NT2/D1 (cell line): ENCODE measurements at places on chromosomes 13 and 19.

DNA sequence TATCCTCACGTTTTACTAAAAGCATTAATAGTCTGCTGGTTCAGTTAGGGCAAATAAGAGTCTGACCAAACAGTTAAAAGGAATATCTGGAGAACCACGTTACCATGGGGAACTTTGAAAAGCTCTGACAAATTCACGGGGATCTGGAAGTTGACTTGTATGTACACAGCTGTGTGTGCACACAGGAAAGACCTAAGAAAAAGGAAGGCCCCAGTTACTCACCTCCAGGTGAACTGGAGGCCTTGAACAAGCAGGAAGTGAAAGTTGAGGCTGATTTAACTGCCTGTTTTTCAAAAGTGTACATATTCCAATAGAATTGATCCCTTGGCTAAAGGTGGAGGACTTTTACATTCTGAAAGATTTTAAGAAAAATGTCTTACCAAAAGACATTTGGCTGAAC, 1891.6 kb upstream of the PCDH20 start:
- DNase-seq: no peak

DNA sequence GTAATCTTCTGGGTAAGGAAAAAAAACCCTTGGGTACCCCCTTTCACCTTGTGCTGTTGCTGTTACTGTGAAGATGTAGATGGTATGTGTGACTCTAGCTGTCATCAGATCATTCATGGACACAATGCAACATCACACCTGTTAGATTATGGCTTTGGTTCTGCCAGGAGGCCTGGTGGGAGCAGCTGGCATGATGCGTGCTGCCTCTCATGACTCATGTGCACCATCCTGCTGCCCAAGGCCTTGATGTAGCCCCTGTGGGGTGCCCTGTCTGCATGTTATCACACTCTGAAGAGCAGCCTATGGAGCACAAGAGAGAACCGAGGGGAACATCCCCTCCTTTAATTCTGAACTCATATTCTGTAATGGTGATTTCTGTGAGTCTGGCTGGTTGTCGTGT, 57.7 kb upstream of the TEX29 start:
- DNase-seq: no peak

DNA sequence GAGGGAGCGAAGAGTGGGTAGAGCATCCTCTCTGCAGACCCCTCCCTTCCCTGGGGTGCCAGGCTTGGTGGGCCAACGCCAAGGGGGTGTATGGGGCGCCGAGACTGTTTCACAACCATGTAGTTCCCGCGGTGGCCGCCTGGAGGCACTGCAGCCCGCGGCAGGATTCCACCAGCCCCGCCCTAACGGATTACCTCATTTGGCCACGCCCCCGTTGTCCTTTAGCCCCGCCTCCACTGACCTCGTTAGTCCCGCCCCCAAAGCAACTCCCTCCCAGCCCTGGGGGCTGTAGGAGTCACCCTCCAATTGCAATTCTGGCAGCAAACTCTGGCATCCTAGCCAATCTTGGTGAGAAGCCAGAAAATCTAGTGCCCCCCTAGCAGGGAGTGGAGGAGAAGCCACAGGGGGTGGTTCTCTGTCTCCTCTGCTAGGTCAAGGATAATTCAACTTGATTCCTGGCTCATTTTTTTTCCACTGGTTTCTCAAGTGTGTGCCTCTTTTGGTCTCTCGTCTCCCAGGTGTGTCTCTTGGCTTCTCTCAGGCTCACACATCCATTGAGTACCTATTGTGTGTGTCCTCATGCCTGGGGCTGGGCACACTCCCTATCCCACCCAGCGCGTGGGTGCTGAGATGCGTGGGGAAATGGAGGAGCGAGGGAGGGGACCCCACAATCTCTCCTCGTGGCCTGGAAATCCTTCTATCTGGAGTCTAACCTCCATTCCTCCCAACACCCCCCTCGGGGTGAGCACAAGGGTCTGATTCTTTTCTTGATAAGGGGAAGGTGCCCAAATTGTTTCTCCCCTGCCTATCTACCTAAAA, 2.0 kb downstream of the OLFM2 start:
- no peak for DNase-seq

GRCh38 chr13:29917650-29918049, 67.2 kb upstream of the UBL3 start:
- DNase-seq: no peak

DNA sequence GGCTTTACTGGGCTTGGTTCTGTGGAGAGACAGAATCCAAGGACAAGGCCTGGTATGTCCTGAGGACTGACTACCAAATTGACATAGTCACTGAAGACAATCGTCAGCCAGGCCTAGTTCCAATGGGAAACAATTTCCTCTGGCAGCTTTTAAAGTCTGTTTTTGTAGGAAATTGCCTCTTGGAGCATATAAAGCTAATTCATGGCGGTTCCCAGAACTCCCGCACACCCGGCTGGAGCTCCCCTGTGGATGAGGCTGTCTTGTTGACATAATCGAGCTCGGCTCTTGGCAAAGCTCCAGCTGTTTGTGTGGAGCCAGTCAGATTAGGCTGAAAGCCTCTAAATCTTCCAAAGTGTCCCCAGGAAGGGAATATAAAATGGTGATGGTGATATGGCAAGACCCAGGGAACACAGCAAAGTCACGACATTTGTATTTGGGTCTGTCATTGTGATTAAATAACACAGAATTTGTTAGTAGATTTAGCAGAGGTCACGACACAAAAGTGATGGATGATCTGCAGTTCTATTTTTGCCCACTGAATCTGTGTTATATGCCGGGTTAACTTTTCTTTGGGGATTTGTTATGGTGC, 395.0 kb downstream of the PCDH9 start:
- DNase-seq: no peak

GRCh38 chr19:18895824-18896341, at the start of gene CERS1:
Gene CERS1, minus strand, starts transcription at chr19:18896158. Its CDS starts 86 bp downstream, at chr19:18896072.
- no peak for DNase-seq

DNA sequence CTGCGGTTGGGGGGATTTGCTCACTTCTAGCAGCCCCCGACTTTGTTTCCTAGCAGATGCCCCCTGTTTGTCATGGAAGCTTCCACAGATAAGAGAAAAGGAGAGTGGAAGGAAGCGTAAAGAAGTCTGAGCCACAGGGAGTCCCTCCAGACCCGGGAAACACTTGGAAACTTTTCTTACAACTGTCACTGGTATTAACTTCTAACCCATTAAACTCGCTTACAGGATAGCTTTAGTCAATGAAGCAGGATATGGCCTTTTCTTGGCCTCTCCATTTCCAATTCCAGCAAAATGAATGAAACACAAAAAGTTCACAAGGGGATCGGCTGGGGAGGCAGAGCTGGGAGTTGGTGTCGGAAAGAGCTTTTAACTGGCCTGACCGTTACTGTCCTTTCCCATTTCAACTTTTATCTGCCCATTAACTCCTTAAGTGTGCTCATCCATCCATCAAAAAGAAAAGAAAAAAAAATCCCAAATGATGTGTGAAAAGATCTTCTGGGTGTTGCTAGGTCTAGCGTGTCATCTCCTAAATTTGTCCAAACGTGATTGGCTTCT, 231.9 kb upstream of the ARGLU1 start:
- no peak for DNase-seq

- DNase-seq: no peak
These were observed 145.7 kb upstream of the FBXL3 start for GRCh38 chr13:77172650-77173049.

DNA sequence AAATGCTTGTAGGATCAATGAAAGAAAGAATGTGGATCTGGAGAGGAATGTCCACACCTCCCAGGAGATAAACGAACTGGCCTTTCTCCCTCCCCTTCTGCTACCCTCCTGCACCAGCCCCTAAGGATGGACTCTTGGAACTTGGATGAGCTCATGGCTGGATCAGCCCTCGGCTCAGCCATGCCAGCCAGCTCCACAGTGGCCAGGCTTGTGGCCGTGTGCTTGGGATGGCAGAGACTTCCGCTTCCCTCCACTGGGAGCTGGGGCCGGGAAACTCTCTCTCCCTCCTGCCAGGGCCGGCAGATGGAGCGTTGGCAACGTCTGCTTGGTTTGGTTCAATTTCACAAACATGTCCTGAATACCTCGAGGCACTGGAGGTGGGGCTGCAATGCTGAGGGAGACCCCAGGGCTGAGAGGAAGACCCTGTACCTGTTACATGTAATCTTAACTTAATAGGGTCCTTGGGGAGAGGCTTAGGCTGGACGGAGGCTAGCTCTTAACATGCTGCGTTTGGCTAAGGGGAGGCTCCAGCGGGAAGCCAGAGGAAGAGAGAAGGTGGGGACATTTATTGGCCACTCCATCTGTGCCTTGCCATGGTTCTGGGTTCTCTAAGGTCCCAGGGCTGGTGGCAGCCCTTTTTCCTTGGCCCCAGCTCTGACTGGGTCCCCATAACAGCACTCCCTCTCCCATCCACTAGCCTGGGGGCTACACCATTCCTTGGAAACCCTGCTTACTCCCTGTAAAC, 152.5 kb downstream of the IER2 start:
- no peak for DNase-seq

- no peak for DNase-seq
These were observed 1380.5 kb upstream of the ATXN8OS start for GRCh38 chr13:68727165-68727564.

- no peak for DNase-seq
These were observed 2.7 kb downstream of the C2CD4C start for GRCh38 chr19:406135-406781.

DNA sequence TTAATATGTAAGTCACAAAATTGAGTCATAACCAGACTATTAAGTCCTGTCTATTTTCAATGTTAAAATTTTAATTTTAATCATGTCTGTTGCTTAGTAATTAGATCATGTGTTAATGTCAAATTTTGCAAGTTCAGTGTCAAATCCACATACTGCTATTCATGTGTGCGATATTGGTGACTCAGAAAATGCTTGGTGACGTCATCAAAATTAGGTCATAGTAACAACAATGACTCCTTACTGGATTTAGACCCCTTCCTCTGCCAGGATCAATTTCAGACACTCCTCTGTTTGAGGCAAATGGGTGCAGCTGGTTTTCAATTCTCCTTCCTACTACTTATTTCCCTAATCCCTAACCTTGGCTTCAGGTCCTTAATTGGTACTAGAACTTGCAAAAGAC, 1394.3 kb upstream of the SLC10A2 start:
- DNase-seq: no peak

GRCh38 chr13:104163866-104164630, 1097.8 kb upstream of the SLC10A2 start:
- no peak for DNase-seq

DNA sequence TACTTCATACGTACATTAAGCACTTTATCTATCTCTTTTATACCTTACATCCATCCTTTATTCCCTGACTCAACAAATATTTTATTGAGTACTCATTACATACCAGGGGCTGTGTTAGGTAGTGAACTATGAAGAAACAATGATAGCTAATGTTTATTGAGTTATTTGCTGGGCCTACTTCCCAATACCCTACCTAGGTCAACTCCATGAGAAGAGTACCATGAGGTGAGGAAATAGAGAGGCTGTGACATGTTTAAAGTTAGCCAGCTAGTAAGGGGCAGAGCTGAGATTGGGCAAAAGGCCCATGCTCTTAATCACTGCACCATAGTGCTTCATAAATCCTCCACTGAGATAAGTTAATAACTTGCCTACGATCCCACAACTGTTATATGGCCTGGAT, 79.9 kb downstream of the FREM2 start:
- no peak for DNase-seq

GRCh38 chr13:44198826-44199225, 174.8 kb upstream of the SERP2 start:
- no peak for DNase-seq

- DNase-seq: no peak
These were observed 9.8 kb downstream of the PNPLA6 start for GRCh38 chr19:7545300-7545699.

- DNase-seq: no peak
These were observed 47.2 kb upstream of the POMP start for GRCh38 chr13:28611654-28612131.

DNA sequence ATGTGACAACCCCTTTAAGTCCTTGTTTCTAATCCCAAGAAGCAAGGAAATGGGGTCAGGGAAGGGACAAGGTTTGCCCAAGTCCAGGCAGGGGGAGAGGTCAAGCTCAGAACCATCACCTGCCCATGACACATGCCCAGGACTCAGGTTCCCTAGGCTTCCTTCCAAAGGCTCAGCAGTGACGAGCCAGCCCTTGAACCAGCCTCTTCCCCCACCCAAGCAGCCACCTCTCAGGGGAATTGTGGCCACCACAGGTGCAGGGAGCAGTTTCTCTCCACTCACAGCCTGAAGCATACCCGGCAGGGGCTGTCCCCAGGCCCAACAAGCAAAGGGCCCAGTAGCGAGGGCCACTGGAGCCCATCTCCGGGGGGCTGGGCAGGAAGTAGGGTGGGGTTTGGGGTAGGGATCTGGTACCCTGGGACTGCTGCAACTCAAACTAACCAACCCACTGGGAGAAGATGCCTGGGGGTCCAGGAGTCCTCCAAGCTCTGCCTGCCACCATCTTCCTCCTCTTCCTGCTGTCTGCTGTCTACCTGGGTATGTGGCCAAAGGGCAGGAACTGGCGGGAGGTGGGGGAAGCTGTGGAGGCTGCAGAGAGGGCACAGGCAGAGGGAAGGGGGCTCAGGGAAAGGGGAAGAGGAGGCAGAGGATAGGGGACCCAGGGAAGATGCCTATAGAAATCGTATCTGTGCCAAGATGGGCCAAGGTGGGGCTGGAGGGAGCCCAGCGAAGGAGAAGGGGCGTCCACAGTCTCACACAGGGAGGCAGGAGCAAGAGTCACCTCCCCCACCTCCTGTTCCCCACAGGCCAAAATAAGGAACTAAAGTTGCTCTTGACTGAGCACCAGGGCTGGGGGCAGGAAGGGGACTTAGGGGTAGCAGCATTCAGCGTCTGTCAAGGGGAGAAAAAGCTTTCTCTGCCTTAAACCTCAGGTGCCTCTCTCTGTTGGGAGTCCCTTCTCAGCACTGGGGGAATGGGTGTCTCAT, at the start of gene CD79A:
TSS of gene CD79A (plus strand) at position 433 of the 986 bp plus-strand sequence. CDS start at position 459, 26 bp downstream.
- DNase-seq: no peak

DNA sequence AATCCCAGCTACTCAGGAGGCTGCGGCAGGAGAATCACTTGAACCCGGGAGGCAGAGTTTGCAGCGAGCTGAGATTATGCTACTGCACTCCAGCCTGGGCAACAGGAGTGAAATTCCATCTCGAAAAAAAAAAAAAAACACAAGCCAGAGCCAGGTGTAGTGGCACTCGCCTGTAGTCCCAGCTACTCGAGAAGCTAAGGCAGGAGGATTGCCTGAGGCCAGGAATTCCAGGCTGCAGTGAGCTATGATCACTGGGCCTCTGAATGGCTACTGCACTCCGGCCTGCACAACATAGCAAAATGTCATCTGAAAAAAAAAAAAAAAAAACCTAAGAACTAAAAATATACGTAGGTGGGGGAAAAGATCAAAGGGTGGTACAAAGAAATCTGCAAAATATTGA, 19.4 kb downstream of the EPS15L1 start:
- DNase-seq: peak; percentile 62

GRCh38 chr19:17893766-17894165, 22.0 kb downstream of the SLC5A5 start:
- no peak for DNase-seq

GRCh38 chr13:112702986-112703379, 13.1 kb downstream of the ATP11A start:
- no peak for DNase-seq

DNA sequence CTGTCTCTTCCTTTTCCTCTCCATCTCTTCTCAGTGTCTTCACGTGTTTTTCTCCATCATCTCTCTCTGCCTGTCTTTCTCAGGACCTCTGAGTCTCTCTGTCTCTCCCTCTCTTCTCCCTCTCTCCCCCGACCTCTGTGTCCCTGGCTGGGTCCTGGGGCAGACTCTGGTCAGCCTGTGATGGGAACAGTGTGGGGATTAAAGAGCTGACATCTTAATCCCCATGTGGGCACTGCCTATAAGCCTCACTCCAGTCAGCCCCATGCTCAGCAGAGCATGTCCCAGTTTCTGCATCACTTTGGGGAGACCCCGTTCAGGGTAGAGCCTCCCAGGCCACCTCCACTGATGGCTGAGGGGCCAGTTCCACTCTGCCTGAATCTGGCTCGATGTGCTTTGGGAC, 16.2 kb downstream of the EGLN2 start:
- no peak for DNase-seq
